ENCODE measurements at places on chromosomes 1 and 21.
A peak's percentile ranks its signal among the peaks of the same experiment; 100 is the strongest.

DNA sequence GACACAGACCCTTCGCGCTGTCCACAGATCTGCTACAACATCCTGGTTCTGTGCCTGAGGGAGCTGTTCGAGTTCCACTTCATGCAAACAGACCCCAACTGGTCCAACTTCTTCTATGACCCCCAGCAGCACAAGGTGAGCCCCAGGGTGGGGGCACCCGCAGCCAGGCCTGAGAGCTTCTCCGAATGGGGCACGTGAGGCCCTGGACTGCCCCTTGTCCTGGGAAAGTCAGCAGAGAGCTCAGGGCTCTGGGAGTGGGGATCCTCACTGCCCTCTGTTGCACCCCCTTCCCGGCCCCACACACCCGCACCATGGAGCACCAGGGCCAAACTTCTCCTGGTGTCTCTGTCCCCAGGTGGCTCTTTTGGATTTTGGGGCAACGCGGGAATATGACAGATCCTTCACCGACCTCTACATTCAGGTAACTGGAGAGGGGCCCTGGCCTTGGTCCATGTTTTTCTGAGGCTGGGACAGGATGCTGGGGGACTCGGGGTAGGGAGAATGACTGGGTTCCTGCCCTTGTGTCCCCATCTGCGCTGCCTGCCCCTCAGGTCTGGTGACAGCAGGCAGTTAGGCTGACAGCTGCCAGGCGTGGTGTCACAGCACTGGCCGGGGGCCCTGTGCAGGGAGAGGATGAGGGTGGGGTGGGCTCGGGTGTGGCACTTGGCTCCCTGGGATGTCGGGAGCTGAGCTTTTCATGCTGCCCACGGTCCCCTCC is 44.6 kb downstream of the COQ8A start:
- no peak for DNase-seq

DNA sequence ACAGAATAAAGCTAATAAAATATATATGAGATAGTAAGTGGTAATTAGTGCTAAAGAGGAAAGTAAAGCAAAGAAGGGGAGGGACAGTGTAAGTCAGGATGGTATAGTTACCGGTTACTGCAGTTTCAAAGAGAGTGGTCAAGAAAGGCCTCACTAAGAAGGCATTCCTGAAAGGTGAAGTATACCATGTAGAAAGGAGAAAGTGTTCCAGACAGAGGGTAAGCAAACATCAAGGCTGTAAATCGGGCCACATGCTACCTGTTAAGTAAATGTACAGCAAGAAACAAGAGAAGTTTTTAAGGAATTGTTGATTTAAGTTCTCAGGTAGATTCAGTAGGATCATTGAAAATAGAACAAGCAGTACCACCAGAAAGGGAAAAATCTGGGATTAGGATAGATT is 9.7 kb downstream of the DESI2 start:
- DNase-seq = no peak

DNA sequence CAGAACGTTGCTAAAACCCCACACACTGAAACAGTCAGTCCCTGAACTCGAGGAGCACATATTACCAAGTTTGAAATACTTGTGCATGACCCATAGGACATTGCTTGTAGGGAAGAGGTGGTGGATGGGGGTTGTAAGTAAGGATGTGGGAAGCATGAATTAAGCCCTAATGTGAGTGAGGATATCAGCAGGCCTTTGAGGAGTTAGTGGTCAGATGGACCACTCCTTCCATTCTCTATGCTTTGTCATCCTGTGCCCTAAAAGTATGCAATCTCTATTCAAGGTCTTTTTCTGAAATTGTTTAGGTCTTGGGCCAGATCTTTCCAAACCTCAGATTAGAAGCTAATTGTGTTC is 70.9 kb upstream of the SAMSN1 start:
- DNase-seq = no peak

DNA sequence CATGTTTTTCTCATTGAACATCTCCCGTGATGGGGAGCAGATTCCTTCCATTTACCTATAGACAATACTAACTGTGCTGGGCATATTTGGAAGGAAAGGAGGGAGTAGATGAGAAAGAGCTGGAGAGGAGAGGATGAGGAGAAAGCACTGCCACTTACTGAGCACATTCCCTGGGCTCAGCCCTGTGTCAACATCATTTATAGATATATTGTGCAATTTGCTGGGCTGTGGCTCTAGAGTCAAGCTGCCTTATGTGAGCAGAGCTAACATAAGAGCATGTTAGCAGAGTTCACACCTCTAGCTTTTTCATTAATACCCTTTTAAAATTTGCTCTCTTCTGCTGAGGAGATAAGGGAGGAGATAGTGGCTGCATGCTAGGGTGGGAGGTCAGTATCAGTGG is 22.3 kb upstream of the CD53 start:
- DNase-seq = no peak

GRCh38 chr1:232132572-232132971 is 497.4 kb downstream of the SIPA1L2 start:
- DNase-seq = no peak

DNA sequence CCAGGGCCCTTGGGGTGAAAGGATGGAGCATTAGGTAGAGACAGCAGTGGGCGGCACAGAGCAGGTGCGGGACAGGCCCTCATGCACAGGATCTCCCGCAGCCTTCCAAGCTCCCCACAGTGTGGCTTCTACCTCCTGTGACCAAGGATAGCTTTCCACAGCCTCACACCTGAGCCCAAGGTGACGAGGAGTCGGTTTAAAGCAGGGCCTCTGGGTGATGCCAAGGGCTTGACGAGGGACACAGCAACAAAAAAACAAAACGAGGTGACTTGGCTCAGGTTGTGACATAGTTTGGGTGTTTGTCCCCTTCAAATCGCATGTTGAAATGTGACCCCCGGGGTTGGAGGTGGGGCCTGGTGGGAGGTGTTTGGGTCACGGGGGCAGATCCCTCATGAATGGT is 15.3 kb downstream of the RSPH1 start:
- peak; percentile 39 for DNase-seq

GRCh38 chr1:87464022-87464490 is 135.4 kb downstream of the LMO4 start:
- DNase-seq = no peak

- DNase-seq = peak; percentile 63
Observed at GRCh38 chr1:35929730-35930592, 944 bp upstream of the AGO3 start.

DNA sequence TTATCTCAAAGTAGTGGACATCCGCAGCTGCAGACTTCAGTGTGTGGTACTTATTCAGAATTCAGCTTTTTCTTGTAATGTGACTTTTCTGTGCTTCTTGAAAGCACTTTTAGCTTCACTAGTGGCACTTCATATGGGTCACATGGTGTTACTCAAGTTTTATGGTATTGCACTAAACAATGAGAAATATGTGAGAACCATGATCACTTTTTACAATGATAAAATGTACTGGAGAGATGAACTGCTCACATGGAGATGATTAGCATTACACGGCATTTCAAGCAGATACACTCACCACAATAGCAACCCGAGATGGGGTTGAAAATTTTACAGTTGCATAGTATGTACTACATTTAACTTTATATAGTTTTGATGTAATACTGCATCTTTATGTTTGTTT is 40.1 kb upstream of the GPR52 start:
- DNase-seq = no peak

DNA sequence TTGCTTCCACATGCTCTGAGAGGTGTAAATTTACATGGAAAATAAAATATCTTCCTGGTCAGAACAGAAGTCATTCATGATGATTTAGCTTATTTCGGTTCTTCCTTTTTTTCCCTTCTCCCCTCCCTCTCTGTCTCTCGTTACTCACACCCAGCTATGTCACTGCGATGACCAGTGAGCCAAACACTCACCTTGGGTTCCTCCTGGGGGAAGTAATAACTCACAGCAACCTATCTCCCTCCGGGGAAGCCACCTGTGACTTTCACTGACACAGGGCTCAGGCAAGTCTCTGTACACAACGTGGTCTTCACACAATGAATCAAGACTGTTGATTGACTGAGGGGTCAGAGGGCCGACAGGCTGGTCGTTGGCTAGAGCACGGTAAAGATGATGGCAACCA is 135.3 kb upstream of the VANGL1 start:
- no peak for DNase-seq

DNA sequence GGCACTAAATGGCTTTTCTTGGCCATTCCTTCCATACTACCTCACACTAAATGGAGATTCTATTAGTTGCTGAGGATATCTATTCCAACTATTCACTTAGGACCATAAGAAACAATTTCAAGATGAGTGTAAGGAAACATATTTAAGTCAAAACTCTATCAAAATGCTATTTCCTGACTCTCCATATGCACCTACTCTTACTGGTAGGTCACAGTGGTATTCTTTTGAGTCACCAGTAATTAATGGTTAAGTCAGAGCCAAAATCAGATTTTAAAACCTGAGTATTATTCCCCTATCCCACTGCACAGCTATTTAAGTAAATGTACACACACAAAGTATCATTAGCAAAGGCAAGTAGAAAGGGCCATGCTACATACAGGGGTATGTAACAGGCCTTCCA is 50.3 kb downstream of the ARID4B start:
- DNase-seq = no peak

- DNase-seq = no peak
Observed at GRCh38 chr21:42324896-42325295, 9.7 kb upstream of the TFF3 start.

DNA sequence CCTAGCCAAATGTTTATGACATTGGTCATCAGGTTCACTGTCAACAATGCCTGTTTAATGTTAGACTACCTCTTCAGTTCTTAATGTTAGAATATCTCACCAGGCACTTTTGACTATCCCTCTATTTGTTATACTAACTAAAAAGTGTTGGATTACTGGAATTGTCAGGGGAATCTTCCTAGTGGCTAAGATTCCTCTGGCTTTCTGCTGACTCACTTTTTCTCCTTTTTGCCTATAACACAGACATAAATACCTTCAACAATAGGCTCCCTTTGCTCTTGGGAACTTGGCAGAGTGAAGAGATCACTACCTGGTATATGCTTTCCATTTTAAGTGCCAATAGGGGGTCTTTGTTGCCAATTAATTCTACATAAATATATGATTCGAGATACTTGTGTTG is 68.5 kb downstream of the TMEM200B start:
- no peak for DNase-seq

GRCh38 chr1:50424884-50425375 is 1.7 kb upstream of the DMRTA2 start:
- no peak for DNase-seq

- no peak for DNase-seq
Observed at GRCh38 chr1:2646837-2647236, 14.0 kb upstream of the MMEL1 start.

- DNase-seq = no peak
Observed at GRCh38 chr1:86352086-86352485, 44.0 kb downstream of the ODF2L start.

DNA sequence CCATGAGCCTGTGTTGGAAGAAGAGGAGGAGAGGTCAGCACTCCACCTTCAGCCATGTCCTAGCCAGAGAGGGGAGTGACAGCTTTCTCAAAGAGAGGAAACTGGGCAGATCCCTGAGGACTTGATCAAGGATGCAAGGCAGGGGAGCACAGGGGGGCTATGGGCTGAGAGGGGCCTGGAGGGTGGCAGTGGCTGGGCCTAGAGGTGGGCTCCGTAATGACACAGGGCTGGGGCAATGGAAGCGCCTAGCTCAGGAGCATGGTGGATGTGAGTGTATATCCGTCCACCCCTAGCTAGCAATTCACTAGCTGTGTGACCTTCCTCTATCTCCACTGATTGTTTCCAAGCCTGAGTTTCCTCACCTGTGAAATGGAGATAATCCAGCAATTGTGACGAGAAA is 32.6 kb downstream of the NEK2 start:
- no peak for DNase-seq

- DNase-seq = peak; percentile 95
Observed at GRCh38 chr1:85061711-85062424, 13.6 kb upstream of the MCOLN3 start.

- no peak for DNase-seq
Observed at GRCh38 chr1:18357622-18358230, 123.0 kb upstream of the KLHDC7A start.

DNA sequence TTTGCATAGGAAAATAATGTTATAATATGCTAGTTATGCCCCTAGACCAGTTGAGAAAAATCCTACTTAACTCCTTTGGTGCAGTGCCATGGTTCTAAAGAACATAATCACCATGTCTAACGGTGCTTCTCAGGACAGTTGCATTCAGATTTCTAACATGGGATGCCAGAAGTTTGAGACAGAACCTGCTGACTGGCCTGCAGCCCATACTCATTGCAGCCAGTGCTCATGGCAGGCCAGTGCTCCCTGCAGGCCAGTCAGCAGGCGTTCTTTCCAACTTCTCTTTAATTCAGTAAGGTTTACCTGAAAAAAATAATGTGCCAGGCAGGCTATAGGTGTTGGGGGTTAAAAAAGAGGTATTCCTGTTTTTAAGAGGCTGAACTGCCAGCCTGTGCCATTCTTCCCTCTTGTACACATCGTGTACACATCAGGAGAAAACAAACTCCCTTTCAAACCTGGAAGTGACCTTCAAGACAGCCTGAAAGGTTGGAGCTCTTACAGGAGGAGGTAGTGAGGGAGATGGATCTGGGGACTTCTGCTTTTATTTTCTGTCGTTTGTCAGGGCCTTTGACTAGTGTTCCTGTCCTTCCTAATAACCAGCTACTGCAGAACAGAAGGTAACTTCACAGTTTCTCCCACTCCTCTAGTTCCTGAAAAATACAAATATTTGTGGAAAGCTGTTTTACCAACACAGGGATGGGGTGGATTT is 146.0 kb upstream of the MAGI3 start:
- no peak for DNase-seq

- no peak for DNase-seq
Observed at GRCh38 chr1:50023292-50024159, at the start of gene AGBL4. Gene AGBL4, minus strand, starts transcription at chr1:50023954.

- peak; percentile 54 for DNase-seq
Observed at GRCh38 chr1:224170748-224171478, 12.1 kb upstream of the DEGS1 start.

- DNase-seq = no peak
Observed at GRCh38 chr1:44423591-44424537, 18.8 kb downstream of the RNF220 start.
